ENCODE measurements at places on chromosomes 7 and 10.

DNA sequence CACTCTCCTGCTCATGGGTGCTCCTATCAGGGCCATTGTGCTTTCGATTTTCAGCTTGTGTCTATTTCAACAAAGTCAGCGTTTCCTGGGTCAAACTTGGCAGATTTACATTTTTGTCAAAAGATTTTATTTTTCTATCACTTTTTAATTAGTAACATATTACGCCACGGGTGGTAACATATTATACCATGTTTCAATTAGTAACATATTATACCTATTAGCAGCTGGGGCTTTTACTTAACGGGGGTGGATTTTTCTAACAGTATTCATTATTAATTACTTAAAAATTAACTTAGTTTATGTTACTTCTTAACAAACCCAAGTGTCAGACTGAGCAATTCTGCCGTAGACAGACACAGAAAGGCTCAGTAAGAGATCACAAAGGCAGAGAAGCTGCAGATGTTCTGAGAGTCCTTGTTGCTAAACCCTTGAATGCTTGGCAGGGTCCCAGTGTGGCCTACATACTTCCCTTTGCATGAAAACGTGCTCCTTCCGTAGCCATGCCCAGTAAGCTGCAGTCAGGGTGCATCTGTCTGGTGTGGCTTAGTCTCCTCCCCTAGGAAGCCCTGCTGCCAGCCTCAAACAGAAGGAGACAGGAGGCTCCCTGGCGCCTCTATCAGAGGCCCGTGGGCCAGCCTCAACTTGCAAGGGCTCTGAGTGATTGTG, 263.1 kb upstream of the CXCL12 start:
- no peak for DNase-seq

GRCh38 chr10:33739031-33739430, 404.6 kb upstream of the NRP1 start:
- DNase-seq: no peak

DNA sequence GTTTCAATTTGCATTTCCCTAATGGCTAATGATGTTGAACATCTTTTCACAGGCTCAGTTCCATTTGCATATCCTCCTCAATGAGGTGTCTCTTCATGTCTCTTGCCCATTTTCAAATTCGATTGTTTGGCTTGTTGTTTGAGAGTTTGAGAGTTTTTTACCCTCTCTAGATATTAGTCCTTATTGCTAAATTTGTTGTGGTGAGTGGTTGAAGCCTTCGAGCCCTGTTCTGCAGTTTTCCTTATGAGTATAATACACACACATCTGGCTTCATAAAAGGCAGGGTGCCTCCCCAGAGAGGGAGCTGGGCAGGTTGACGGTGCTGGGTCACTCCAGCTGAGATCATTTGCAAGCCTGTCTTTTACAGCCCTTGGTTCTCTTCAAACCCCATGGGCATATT, 65.1 kb downstream of the RGS10 start:
- no peak for DNase-seq

GRCh38 chr10:61390851-61391250, 62.3 kb downstream of the TMEM26 start:
- peak; percentile 28 for DNase-seq

- no peak for DNase-seq
These were observed 604.6 kb downstream of the GRID1 start for GRCh38 chr10:85761906-85762445.

GRCh38 chr10:4579844-4580243, 246.2 kb upstream of the AKR1E2 start:
- no peak for DNase-seq

DNA sequence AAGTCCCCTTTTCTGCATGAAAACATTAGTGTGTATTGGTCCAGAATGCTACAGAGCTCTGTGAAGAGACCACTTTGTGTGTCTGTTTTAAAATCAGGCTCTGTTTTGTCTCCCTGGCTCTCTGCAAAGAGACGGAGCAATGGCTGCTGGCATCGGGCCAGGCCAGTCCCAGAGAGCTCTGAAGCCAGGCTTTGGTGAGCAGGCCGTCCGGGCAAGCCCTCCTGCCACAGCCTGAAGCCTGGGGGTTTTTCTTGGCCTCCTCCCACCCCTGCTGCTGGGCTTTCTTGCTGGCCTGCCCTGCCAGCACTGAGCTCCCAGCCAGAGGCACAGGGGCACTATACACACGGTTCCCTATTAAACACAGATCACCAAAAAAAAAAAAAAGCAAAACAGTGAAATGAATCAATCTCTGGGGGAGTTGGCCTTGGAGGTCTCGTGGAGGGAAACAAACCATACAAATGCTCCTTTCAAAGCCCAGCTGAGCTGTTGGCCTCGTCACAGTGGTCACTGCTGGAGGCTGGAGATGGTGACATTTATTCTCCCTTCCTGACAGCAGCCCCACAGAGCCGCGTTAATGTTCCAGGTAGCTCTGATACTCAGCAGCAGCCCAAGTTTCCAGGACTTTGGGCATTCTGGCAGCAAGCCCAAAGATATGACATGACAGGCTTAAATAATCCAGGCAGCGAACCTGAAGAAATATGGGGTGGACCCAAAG, 237.2 kb downstream of the TCF7L2 start:
- no peak for DNase-seq

- no peak for DNase-seq
These were observed 504.2 kb upstream of the PHF14 start for GRCh38 chr7:10469476-10469875.

- no peak for DNase-seq
These were observed 53.0 kb upstream of the PITRM1 start for GRCh38 chr10:3225561-3225960.

DNA sequence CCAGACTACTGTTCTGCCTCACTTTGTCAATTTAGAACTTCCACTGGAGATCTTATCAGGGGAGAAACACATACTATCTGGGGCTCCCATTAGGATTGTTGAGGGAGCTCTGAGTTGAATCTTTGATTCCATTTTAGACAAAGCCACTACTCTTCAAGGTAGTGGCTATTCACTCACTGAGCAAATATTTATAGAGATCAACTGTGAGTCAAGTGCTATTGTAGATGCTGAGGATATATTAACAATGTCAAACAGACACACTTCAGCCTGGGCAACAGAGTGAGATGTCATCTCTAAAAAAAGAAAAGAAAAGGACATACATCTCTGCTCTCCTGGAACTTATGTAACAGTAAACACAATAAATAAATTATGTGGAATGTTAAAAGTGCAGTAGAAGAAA, 315.3 kb downstream of the PTEN start:
- no peak for DNase-seq

DNA sequence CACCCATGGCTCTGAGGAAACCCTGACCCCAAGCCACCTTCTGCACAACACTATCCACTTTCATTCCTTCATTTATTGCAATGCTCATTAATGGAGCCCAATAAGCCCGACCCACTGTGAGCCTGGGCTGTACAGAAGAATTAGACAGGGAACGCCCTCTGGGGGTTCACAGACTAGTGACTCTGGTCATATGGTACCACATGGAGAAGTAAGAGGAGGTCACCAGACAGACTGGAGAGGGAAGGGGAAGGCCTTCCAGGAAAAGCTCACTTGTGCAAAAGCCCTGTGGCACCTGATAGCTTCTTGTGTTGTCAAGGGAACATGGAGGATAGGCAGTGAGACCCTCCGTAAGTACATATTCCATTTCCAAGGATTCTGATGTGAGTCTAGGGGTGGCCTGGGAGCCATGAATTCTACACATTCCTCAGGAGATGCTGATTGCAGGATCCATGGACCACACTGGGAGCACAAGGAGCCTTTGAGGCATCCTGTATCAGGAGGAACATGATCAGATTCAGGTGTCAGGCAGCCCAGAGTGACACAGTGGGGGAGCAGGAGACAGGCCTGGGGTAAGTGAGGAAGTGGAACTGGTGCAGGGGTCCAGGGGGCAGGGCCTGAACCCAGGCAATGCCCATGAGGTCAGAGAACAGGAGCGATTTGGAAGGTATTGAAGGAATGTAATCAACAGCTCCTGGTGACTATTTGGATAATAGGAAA, 19.9 kb downstream of the TMEM72 start:
- no peak for DNase-seq

DNA sequence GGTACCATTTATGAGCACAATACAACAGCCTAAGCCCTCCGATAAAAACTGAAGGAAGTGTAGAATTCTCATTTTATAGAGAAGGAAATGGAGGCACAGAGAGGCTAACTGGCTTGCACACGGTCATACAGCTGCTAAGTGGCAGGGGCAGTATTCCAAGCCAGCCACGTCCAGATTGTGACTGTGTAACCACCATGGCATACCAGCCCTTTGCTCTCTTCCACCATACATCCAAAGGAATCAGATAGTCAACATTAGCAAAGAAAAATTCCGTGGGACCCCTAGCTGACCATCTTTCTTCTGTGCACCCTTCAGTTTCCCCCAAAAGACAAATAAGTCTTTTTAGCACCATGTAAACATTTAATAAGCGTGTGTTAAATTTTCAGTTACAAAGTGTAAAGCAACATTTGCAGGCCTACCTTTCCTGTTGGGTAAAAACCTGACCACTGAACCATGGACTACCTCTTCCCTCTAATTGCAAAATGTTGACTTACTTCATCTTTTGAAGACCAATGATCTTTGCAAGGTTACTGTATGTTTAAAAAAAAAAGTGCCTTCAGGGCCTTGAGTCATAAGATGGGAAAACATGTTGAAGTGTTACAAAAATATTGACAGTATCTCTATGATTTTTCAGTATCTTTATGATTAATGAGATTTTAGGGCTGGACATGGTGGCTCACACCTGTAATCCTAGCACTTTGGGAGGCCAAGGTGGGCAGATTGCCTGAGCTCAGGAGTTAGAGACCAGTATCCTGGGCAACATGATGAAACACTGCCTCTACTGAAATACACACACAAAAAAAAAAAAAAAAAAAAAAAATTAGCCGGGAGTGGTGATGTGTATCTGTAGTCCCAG, 24.3 kb upstream of the PDZD8 start:
- DNase-seq: no peak

- no peak for DNase-seq
These were observed 1.8 kb upstream of the PDGFA start for GRCh38 chr7:521221-522070.

- no peak for DNase-seq
These were observed 72.3 kb downstream of the PRPF18 start for GRCh38 chr10:13658871-13659685.

DNA sequence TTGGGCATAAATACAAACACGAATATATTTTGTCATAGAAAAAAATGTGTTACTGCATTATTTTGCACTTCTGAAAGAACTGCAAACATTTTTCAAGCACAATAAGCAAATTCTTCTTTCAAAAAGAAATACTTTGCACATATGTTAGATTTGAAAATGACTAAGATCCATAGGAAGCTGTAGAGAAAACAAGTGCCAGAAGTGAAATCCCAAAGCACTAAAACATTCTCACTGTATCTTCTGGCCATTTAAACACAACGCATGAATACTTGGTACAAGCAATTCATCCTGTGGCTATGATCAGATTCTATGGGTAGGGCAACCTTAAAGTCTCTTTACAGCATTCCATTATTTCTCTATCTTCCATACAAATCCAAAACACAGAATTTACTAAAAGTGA, 225.4 kb upstream of the IMMP2L start:
- DNase-seq: no peak

- DNase-seq: no peak
These were observed 19.9 kb upstream of the POLR1F start for GRCh38 chr7:19728716-19729115.

DNA sequence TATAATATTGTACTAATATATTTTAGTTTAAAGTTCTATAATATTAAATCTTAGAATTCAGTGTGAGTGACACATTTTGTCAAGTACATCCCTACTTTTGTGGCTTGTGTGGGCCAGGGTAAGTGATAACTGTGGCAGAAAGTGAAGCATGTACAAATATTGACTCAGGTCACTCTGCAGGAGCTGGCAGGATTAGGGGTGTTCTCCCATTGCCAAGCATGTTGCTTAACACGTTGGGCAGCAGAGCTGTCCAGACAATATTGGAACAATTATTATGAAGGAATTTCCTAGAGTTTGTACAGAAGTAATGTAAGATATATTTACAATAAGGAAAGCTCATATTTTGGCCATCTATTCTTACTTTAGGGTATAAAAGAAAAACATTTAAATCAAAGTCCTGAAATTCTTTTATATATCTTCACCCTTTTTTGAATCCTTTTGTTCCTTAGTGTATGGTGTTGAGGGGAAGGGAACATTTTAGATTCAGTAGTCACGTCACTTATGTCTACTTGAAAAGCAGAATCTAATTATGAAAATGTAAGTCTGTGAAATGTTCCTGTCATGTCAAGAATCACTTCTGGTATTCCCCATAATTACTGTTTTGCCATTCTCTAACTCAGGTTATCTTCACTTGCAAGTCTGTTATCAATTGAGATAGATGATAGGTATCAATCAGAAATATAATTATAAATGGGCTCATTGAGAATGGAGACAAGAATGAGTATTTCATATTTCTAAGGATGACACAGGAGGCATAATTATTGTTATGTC, 4.0 kb downstream of the HDAC9 start:
- DNase-seq: no peak

- no peak for DNase-seq
These were observed 43.9 kb upstream of the KCND2 start for GRCh38 chr7:120229084-120229483.

GRCh38 chr7:3958109-3958483, 657.0 kb downstream of the SDK1 start:
- DNase-seq: no peak

DNA sequence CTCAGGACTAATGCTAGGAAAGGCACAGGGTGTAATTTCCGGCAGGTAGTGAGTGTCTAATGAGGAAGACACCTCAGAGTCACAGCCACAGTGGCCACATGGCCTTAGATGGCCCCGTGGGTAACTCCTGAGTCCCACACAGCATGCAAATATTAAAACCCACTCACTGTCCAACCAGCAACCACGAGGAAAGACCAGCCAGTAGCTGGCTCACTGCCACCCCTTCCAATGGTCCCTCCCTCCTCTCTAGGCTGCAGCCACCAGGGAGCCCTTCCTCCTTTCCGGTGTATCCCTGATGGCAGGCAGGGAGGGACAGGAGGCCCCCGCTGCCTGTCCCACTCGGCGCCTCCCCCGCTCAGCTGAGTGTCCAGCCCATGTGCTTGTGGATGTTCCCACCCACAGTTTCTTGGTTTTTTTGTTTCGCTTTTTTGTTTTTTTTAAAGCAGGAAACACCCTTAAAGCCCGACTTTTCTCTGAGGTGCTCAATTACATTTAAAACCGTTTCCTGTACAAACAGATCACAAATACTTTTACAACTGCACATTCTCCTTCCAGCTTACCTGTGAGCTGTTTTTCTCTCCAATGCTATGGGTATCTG, 9.2 kb downstream of the BNIP3 start:
- peak; percentile 12 for DNase-seq

DNA sequence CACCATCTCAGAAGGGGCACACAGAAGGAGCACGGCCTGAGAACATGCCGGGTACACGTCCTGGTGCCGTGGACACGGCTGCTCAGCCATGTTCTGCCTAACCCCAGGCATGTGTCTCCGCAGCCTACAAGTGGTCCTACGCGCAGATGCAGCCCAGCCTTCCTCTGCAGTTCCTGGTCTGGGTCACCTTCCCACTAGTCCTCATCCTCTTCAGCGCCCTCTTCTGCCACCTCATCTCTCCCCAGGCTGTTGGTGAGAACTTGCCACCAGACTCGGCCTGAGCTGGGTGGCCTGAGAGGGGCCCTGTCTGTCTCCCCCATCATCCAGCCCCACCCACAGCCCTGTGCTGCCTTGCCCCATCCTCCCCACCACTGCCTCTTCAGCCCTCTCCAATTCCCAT, 5.3 kb downstream of the CLCN1 start:
- no peak for DNase-seq

Measured in activated CD4-positive, alpha-beta T cell treated with anti-CD3 and anti-CD28 coated beads, Interleukin-2, Interleukin-4, amounts not matched to agents 100 ng/mL and 50 ng/mL, durations not matched to agents 16 hours and 8 hours (primary cell).